ENCODE measurements at places on chromosomes 11 and 22. TPM values are rescaled to one million over a fixed set of nuclear protein-coding genes. Genes with fewer than 3 reads are reported as not detected.

SPATA19 gene
- 154 TPM for total RNA-seq

LRRC32 gene
- 6.5 TPM for total RNA-seq

SYT9 gene
- total RNA-seq, result 2.7 TPM

MS4A3 gene
- total RNA-seq, result 1.7 TPM

CBX7 gene
- total RNA-seq, result 62.8 TPM

DNA sequence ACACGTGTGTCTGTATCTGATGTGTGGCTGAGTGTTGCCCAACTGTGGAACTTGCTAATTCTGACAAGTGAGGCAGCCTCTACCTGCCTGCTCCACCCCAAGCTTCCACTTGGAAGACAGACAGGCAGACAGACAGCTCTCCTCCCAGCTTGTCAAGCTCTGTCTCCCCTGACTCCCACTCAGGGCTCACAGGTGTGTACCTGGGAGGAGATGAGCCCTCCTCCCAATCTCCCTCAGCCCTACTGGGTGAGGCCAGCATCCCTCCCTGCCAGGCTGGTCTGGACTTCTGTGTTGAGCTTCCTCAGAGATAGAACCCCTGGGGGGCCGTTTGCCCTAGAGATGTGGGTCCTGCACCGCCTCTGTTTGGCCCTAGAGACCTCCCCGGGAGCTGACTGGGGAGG lies 1.0 kb upstream of the CHRM1 start:
- H3K4me1 ChIP-seq, result peaks cover 22% of the 10 kb centered on the region
- no peak for DNase-seq
- H3K36me3 ChIP-seq, result no peaks in the 10 kb centered on the region

DNA sequence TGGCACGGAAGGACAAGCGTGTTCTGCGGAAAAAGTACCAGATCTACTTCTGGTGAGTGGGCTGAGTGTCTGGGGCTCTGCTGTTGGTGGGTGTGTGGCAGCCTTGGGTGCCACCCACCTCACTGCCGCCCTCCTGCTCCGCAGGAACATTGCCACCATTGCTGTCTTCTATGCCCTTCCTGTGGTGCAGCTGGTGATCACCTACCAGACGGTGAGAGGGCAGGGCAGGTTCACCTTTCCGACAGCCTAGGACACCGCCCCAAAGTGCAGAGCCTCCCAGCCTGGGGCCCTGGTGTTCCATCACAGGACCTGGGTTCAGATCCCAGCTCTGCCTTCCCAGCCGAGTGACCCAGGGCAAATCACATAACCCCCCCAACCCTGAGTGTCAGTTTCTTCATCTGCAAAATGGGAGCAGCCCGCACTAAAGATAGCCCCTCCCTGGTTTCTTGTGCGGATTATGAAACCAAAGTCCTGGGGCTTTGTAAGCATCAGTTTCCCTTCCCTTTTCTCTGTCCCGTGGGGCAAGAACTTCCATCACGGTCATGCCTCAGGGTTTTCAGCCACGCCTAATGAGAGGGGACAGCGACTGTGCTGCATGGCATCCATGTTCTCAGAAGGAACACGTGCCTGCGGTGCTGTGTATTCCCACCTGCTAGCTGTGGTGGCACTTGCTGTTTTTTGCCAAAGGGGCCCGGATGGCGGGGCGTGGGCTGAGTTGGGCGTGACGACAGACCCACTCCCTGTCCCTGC lies 9.8 kb upstream of the TAGLN start:
- H3K4me3 ChIP-seq, result no peak overlapping the region
- no peaks in the 10 kb centered on the region for H3K36me3 ChIP-seq
- no peak overlapping the region for H3K27ac ChIP-seq

DNA sequence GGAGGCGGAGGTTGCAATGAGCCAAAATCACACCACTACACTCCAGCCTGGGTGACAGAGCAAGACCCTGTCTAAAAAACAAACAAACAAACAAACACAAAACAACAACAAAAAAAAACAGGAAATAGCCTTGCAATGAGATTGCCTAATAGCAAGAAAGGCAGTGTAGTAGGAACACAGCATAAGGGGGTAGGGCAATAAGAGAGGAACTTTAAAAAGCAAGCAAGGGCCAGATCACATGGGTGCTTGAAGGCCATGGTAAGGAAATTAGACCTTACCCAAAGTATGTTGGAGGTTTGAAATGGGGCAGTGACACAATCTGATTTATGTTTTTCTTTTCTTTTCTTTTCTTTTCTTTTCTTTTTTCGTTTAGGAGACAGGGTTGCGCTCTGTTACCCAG lies 34.7 kb upstream of the NRIP3 start:
- H3K27ac ChIP-seq, result no peak overlapping the region
- no peak overlapping the region for H3K4me3 ChIP-seq
- no peak for DNase-seq
- H3K36me3 ChIP-seq, result no peaks in the 10 kb centered on the region

GRCh38 chr11:130402570-130402969 lies 25.8 kb downstream of the ADAMTS8 start:
- no peaks in the 10 kb centered on the region for H3K27me3 ChIP-seq
- H3K4me1 ChIP-seq, result no peaks in the 10 kb centered on the region
- H3K36me3 ChIP-seq, result no peaks in the 10 kb centered on the region
- H3K4me3 ChIP-seq, result no peak overlapping the region
- H3K27ac ChIP-seq, result no peak overlapping the region
- DNase-seq, result no peak

DNA sequence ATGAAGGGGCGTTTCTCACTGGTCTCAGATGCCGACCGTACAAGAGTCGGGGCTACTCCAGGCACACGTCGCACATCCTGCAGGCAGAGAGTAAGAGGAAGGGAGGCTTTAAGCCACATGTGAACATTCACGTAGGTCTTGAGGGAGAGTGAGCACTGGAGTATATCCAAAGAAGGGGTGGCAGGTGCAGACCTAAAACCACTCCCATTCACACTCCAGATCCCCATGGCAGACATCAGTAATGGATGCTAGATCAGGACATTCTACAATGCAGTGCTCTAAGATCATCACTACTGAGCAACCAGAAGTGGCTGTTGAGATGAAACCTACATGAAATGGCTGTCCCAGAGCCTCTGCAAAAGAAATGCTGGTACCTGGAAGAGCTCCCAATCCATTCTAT lies 39.0 kb downstream of the WT1 start:
- H3K36me3 ChIP-seq, result no peaks in the 10 kb centered on the region
- no peaks in the 10 kb centered on the region for H3K27me3 ChIP-seq
- H3K27ac ChIP-seq, result peak overlapping the region; percentile 9
- no peak overlapping the region for H3K4me3 ChIP-seq
- DNase-seq, result no peak
- peaks cover 11% of the 10 kb centered on the region for H3K4me1 ChIP-seq

GRCh38 chr22:45860201-45860600 lies 116.8 kb downstream of the WNT7B start:
- no peaks in the 10 kb centered on the region for H3K27me3 ChIP-seq
- DNase-seq, result no peak
- H3K27ac ChIP-seq, result no peak overlapping the region
- no peaks in the 10 kb centered on the region for H3K36me3 ChIP-seq

GRCh38 chr11:61996933-61997332 lies 29.5 kb upstream of the FTH1 start:
- H3K27ac ChIP-seq, result no peak overlapping the region
- no peaks in the 10 kb centered on the region for H3K27me3 ChIP-seq
- H3K4me1 ChIP-seq, result peaks cover 15% of the 10 kb centered on the region
- H3K36me3 ChIP-seq, result no peaks in the 10 kb centered on the region
- H3K4me3 ChIP-seq, result no peak overlapping the region
- DNase-seq, result peak; percentile 60

GRCh38 chr11:133904818-133905515 lies 51.8 kb downstream of the IGSF9B start:
- H3K27ac ChIP-seq, result no peak overlapping the region
- no peak overlapping the region for H3K4me3 ChIP-seq
- no peaks in the 10 kb centered on the region for H3K27me3 ChIP-seq
- H3K36me3 ChIP-seq, result no peaks in the 10 kb centered on the region

DNA sequence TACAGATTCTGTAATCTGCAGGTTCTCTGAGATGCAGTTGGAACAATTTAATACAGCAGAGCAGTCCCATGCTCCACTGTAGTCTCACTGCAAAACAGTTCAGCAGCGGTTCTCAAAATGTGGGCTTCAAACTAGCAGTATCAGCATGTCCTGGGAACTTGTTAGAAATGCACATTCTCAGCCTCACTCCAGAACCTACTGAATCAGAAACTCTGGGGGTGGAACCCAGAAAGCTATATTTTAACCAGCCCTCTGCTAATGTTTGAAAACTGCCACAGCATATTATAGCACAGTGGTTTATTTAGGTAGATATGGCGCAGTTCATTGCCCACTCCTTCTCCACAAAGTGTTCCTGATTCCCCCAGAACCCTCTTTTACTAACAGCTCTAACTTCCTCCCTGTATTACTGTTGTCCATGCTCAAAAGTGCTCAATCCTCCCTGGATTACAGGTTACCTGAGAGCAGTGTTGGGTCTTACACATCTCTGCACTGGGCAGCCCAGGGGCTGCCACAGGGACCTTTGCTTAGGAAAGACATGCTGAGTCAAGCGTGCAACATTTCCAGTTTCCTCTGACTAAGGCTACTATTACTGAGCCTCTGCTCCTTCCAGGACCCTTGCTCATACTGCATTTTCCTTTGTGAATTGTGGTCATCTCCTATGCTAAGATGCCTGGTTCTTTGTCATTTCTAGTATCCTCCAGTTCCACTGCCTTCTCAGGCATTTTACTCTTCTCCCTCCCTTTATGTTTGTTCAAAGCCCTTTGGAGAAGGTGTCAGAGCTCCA lies 7.7 kb upstream of the DGAT2 start:
- H3K36me3 ChIP-seq, result no peaks in the 10 kb centered on the region
- no peak overlapping the region for H3K4me3 ChIP-seq
- DNase-seq, result no peak
- no peaks in the 10 kb centered on the region for H3K27me3 ChIP-seq

GRCh38 chr22:21665047-21665851 lies 563 bp upstream of the PPIL2 start:
- H3K4me1 ChIP-seq, result peaks cover 6% of the 10 kb centered on the region
- peak overlapping the region; percentile 77 for H3K4me3 ChIP-seq
- no peaks in the 10 kb centered on the region for H3K36me3 ChIP-seq

DNA sequence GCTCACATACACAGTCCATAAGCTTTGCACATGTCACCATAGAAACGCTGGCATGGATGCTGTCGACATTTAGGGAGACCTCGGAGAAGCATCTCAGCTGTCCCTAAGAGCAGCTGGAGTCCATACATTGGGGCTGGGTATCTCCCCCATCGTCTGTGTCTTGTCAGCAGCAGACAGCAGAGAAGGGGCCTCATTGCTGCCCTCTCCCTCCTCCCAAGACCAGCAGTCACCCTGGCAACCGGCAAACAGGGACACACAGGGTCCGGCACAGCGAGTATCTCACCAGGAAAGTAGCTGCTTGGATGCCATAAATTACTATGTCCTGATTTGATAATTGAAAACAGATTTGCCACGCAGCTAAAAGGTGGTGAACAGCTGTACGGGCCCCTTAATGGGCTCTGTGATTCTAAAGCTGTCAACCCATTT lies 84.4 kb downstream of the CD44 start:
- H3K27ac ChIP-seq, result no peak overlapping the region
- no peaks in the 10 kb centered on the region for H3K36me3 ChIP-seq
- no peaks in the 10 kb centered on the region for H3K4me1 ChIP-seq
- no peak for DNase-seq

DNA sequence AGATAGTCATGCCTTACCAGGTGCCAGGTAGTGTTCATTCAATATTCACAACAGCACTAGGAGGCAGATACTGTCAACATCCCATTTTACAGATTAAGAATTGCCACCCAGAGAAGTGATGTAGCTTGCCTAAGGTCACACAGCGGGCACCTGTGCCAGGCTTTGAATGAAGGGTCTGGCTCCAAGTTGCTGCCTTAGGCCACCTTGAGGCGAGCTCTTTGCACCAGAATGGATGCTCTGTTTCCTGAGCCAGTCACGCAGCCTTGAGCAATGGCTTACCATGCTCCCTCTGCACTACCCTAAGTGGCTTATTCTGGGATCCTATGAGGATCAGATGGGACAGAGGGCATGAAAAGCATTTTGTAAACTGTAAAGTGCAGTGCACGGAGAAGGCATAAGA lies 25.1 kb upstream of the TIMP3 start:
- H3K36me3 ChIP-seq, result no peaks in the 10 kb centered on the region
- H3K27me3 ChIP-seq, result no peaks in the 10 kb centered on the region
- H3K27ac ChIP-seq, result no peak overlapping the region
- no peak for DNase-seq
- no peak overlapping the region for H3K4me3 ChIP-seq

GRCh38 chr11:61963282-61964057 lies 4.0 kb downstream of the FTH1 start:
- DNase-seq, result no peak
- peak overlapping the region; percentile 68 for H3K27ac ChIP-seq
- H3K27me3 ChIP-seq, result no peaks in the 10 kb centered on the region

DNA sequence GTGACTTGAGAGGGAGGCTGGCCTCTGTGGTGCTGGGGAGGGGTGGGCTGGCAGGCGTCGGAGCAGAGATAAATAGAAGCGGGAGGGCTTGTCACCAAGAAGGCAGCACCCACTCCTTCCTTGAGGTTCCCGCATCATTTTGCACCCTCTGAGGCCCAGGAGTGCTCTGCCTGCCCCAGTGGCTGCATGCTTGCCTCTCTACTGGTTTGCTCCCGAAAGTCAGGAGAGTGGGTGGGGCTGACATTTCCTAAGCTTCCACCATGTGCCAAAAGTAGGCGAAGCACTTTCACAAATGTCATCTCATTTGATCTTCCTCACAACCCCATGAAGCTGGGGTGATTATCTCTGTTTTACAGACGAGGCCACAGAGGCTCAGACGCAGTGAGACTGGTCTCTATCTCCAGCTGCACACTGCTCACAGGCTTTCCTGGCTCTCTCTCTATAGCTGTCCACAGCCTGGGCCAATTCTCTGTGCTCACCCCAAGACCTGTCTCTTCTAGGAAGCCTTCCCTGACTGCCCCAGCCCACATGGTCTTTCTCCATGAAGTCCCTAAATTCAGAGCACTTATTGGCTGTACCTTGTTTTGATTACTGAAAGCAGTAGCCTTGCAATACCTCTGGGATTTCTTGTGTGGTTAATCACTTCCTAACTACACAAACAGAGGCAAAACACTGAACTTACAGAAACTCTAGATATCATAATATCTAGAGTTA lies 2.6 kb upstream of the UCP3 start:
- H3K27ac ChIP-seq, result no peak overlapping the region
- H3K27me3 ChIP-seq, result no peaks in the 10 kb centered on the region
- no peaks in the 10 kb centered on the region for H3K36me3 ChIP-seq
- H3K4me3 ChIP-seq, result no peak overlapping the region
- no peak for DNase-seq
- no peaks in the 10 kb centered on the region for H3K4me1 ChIP-seq

DNA sequence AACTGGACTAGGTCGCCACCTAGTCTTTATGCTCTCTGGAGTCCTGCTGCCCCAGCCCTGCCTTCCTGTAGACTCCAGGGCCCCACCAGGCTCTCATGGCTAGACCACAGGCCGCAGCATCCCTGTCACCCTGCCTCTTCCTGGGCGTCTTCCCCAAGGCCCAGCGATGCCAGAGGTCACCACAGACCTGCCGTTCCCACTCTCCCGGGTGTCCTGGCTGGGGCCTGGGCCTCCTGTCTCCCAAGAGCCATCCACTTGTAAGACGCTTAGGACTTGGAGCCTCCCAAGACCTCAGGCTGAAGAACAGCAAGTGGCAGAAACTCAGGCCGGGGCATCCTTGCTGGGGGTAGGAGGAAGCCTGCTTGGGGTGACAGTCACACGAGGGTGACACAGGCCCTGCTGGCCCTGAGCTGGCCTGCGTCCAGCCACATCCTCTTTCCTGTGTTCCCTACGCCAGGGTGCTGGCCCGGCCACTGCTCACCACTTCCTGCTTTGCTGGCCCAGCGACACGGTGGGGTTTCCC lies 2.0 kb upstream of the TCIRG1 start:
- H3K4me1 ChIP-seq, result peaks cover 25% of the 10 kb centered on the region
- peak overlapping the region; percentile 67 for H3K27ac ChIP-seq
- no peaks in the 10 kb centered on the region for H3K36me3 ChIP-seq
- H3K27me3 ChIP-seq, result no peaks in the 10 kb centered on the region
- H3K4me3 ChIP-seq, result no peak overlapping the region
